ENCODE measurements at places on chromosomes 2 and 18.

GRCh38 chr2:190216829-190217228 lies 102.8 kb downstream of the HIBCH start:
- DNase-seq = no peak

DNA sequence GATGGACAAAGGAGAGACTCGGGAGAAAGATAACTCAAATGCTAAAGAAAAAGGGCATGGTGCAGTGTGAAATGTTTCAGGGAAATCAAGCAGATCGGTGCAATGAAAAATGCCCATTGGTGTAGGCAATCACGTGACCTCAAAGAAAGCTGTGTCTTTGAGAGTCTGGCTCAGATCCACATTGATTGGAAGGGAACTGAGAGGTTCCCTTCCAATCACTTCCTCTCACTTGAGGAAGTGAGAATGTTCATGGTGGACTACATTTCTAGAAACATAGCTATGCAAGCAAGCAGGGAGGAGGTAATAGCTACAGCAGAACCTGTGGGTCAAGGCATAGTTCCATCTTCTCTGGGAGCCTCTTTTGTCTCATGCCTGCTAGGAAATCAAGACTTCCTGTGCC lies 187.4 kb downstream of the LPIN1 start:
- DNase-seq = no peak

GRCh38 chr2:233037078-233037477 lies 4.6 kb downstream of the NEU2 start:
- DNase-seq = no peak

DNA sequence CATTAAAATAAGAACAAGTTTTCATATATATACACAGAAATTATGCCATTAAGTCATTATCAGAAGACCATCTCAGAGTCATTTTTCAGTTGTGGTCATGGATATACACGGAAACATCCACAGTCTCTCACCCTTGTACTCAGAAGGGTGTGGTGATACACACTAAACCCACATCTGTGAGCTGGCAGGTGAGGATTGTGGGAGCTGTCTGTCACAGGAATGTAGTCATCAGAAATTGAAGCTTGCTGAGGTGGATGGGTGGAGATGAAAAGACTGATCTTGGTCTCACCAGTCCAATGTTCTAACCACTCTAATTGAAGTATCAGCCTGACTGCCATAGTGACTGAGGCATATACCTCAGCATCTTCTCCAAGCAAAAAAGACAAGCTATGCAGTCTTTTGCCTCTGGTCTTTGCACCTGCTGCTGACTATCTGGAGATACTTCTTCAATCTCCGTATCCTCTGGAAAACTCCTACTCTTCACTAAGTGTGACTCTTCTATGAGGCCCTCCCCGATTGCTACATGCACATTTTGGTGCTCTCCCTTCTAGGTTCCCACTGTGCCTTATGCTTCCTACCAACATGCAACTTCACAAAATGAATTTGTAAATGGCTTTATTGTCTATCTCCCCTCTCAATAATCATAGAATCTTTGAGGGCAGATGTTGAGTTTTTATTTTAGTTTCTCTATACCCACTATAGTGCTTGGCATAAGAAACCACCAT lies 232.8 kb downstream of the DYM start:
- peak; percentile 11 for DNase-seq

DNA sequence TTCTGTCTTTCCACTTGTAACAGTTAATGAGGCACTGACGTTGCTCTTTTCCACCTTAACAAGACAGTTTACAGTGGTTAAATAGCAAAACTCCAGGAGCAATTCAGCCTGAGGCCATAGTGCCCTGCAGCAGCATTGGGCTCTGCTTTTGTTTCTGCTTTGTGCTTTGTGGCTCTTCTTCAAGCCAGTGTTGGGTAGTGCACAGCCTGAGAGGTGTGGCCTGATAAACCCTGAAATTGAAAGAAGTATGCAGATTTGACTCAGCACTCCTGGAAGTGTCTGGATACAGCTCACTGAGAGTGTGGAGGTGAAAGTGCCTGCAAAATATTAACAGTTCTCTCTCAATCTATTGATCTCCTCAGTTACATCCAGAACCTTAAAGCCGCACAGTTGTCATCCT lies 63.0 kb downstream of the STK25 start:
- no peak for DNase-seq

DNA sequence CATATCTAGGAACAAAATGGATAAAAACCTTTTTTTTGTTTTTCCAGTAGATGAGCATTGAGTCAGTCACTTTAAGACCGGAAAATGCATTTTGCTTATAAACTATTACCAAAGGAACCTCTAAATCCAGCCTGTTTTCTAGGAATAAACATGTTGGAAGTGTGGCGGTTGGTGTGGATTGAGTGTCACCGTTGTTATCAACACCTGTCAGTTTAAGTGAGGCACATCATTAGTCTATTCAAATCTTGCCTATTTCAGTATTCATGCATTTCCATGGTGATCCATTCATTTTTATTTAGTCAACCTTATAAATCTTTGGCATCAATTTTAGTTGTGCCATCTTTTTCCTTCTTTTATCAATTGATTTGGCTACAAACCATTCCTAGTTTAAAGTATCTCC lies 3.3 kb downstream of the KLHL29 start:
- no peak for DNase-seq

- no peak for DNase-seq
Observed at GRCh38 chr2:127679680-127680361, 4.5 kb upstream of the LIMS2 start.

- no peak for DNase-seq
Observed at GRCh38 chr2:233600386-233600785, 17.0 kb upstream of the UGT1A8 start.

- DNase-seq = no peak
Observed at GRCh38 chr18:47313901-47314300, 62.4 kb upstream of the SKOR2 start.

DNA sequence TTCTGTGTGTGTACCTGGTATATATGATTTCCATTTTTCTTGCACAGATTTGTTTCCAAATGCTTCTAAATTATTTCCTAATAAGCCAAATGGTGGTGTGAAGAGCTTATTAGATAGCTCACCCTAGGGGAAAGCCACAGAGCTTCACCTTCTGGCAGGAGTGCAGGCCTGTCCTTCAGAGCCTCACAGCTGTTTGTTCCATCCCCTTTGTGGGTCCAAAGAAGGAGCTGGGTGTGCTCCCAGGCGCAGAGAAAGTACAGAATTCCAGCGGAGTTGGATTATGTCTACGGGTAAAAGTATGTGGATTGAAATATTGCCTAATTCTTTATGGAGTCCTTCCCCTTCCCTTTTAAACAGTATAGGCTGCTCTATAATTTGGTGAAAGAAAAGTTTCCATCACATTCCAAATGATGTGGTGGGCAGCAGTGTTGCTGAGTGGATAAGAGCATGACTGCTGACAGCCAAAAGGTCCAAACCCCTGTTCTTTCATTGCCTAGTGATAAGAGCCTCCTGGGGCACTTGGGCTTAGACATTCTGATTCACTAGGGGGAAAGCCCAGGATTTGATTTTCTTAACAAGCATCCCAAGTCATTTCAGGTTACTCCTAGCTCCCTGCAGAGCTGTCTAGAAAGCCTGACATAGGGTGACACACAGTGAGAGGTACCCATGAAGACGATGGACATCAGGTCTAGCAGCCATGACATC lies 86.6 kb downstream of the WDSUB1 start:
- DNase-seq = no peak

GRCh38 chr2:84833481-84834150 lies 47.3 kb downstream of the TRABD2A start:
- DNase-seq = no peak

- DNase-seq = no peak
Observed at GRCh38 chr2:57674743-57675142, 371.9 kb upstream of the VRK2 start.

DNA sequence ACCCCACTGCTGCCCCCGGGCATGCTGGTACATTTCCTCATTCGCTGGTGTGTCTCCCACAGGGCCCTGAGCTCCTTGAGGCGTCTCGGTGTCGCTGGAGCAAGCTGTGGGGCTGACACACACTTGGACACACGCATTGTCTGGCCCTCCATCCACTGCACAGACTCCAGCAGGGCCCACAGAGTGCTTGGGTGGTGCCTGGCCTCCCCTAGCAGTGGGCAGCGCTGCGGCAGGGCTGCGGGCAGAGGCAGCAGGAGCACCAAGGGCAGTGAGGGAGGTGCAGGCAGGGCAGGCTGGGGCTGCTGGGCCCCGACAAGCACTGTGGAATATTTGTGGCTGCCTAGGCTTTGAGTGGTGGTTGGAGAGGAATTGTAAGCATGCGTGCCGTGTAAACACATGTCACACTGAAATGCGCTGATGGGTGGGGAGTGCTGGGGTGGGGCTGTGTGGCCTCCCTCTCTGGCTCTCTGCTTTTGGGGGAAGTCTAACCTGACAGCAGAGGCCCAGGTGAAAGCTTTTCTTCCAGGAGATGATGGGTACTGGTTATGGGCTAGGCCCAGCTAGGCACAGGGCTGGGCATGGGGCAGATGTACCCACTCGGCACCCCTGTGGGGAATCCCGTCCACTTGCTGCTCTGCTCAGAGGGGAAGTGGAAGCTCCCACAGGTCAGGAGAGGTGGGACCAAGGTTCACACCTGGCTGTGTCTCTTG lies 55.5 kb upstream of the HS6ST1 start:
- DNase-seq = no peak

DNA sequence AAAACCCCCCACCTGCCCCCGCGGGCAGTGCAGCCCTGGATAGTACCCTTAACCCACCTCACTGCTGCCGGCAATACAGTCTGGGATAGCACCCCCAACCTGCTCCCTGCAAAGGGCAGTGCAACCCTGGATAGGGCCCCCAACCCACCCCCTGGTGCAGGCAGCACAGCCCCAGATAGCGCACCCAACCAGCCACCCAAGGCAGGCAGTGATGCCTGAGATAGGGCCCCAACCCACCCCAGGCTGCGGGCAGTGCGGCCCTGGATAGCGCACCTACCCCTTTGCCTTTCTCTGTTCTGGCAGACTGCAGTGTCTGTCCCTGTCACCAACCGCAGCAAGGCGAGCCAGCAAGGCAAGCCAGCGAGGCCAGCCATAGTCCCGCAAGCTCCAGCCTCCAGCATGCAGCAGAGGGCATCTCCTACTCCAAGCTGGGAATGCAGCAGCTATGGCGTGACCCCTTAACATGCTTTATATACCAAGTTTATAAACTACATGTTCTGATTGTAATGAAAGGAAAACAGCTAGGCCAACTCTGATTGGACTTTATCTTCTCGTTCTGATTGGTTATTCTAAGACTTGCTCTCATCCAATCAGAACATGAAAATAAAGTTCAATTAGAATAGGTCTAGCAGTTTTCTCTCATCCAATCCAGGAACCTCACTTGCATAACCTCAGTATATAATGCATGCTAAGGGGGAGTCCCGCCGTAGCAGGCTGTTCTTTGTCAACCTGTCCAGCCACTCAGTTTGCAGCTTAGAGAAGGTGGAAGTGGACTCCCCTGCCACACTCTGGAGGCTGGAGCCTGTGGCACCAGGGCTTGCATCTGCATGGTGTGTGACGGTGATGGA lies 34.1 kb upstream of the ANKRD62 start:
- no peak for DNase-seq

DNA sequence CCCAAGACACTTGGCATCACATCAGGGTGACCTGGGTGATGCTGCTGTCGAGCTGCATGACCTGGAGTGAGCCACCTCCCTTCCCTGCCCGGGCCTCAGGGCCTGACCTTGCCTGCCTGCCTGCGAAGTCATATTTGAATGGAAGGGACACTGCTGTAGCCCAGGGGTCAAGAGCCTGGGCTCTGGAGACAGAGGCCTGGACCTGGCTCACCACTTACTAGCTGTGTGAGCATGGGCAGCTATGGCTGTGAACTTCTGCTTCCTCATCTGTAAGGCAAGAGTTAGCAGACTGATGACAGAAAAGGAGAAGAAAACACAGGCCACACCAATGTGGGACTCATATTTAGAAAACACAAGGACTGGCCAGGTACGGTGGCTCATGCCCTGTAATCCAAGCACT lies 118.7 kb downstream of the ZFP36L2 start:
- no peak for DNase-seq

DNA sequence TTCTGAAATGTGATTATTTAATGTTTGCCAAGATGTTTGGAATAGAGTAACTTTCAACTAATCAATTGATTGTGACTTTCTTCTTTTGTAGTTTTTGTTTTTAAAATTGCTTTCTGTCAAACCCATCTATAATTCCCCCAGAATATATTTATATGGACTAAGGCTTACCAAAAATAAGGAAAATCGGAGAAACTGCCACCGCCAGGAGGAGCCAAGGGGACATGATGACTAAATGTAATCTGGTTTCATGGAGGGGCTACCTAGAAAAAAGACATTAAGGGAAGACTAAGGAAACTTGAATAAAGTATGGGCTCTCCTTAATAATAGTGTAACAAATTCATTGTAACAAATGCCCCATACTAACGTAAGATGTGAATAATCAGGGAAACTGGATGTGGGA lies 19.5 kb downstream of the BOLA3 start:
- DNase-seq = no peak

DNA sequence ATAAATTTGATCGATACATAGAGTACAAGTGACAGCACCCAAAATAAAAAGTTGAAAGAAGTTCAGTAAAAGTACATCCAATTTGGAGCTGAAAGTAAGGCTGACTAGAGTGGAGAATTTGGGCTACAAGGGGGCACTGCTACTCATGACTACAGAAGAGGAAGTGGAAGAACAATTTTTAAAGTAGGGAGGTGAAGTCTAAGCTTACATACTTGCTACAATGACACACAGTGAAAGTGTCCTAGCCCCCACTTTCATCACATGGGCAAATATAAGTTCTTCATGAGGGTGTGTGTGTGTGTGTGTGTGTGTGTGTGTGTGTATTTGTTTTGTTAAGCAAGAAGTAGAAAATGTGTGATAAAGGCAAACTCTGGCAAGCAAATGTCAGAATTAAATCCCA lies 45.7 kb downstream of the MAP3K2 start:
- DNase-seq = no peak

DNA sequence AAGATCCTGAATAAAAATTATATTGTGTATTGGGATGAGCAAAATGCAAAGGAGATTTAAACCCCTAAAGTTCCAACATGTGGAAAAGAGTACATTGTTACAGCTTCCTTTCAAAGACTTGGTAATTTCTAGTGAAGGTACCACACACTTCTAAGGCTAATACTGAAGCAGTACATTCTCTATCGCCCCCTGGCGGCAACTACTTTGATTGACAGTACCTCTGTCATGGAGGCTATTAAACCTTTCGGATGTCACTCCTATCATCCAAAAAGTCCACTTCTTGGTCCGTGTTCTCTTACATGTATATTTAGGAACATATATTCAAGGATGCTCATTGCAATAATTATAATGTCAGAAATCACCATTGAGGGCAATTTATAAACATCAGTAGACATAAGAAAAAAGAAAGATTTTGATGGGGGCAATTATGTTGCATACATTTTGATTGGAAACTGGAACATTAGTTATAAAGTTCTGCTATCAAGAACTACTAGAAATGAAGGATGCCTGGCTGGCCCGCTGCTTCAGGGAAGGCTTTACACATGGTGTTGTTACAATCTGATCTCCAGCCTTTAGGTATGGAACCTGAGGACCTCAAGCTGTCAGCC lies 601.6 kb downstream of the CPS1 start:
- peak; percentile 65 for DNase-seq

- no peak for DNase-seq
Observed at GRCh38 chr18:10750191-10751035, 224.6 kb downstream of the NAPG start.

All from activated naive CD4-positive, alpha-beta T cell treated with anti-CD3 and anti-CD28 coated beads, Interleukin-2, amount 50 U/mL, for 16 hours (primary cell).